ENCODE measurements at places on chromosomes 3 and 15.

GRCh38 chr15:85128621-85129020 lies 147.0 kb downstream of the PDE8A start:
- no peak for DNase-seq

GRCh38 chr3:82067420-82067819 lies 306.0 kb upstream of the GBE1 start:
- DNase-seq, result no peak

GRCh38 chr3:54900838-54901591 lies 26.8 kb downstream of the LRTM1 start:
- no peak for DNase-seq

GRCh38 chr15:33807665-33808064 lies 160.6 kb upstream of the CHRM5 start:
- no peak for DNase-seq

- peak; percentile 71 for DNase-seq
These were observed 31.4 kb upstream of the PRTG start for GRCh38 chr15:55774113-55774970.

DNA sequence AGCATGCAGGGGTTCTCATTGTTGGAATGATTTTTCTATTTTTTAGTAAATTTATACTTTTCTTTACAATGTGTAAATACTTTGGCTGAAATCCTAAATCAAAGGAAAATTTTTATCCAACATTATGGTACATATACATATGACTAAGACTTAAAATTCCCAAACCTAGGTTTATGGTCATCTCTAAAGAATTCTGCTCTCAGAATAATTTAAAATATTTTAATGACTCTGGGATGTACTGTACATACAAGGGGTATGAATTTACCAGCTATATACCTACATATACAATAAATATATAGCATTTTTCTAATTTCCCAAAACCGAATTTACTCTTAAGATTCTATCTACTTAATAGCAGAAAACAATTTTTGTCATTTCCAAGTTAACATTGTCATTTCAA lies 137.9 kb upstream of the POU1F1 start:
- DNase-seq, result no peak

DNA sequence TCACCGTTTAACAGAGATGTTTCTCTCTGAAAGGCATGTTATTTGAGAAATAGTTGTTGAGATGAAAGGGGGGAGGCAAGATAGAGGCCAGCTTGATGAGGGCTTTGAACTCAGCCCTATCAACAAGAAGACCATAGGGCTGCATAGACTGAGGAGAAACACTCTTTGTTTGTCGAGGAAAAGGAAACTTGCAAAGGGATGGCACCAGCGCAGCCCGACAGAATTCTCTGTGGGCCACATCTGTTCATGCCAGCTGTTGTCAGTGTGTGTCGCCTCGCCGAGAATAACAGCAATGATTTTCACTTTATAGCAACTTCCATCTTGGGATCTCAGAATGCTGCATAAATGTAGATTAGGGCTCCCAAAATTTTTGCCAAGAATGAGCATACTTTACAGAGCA lies 478.3 kb upstream of the TPRG1 start:
- peak; percentile 63 for DNase-seq

DNA sequence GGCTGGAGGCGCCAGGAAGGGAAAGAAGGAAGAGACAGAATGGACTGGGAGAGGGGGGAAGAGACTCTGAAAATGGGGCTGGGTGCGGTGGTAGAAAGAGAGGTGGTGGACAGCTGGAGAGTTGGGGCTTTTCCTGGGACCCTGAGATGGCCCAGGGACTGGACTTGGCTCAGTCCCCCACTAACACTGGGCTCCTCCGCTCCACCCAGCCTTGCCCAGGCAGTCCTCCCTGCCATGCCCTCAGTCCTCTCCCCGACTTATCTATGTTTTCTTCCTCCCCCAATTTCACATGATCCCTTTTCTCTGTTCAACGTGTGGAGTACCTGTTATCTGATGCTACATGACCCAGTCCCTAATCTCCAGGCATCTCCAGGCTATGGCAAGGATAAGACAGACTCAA lies 6.3 kb upstream of the HCN4 start:
- no peak for DNase-seq

GRCh38 chr3:196528639-196529233 lies 13.6 kb upstream of the SMCO1 start:
- peak; percentile 56 for DNase-seq

DNA sequence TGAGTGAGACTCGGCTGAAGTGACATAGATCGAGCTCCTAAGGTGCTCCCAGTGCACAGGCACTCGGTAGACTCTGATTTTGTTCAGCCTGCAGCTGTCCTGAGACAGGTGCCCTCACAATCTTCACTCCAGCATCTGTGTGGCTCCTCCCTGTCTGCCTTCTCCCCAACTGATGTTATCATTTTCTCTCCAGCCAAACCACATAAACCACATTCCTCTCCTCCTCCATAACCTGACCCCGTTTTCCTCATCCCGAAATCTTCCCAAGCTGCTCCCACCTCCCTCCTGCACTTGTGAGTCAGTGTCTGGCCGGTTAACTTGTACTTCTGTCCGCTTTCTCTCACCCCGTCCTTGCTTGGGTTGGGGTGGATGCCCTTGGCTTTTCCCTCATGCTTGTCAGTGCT lies 93.3 kb upstream of the HACD2 start:
- DNase-seq, result no peak
